ENCODE measurements at places on chromosomes 3 and 15. TPM values are rescaled to one million over a fixed set of nuclear protein-coding genes. Genes with fewer than 3 reads are reported as not detected.

Gene PPIP5K1
- polyA plus RNA-seq = 2.0 TPM

DNA sequence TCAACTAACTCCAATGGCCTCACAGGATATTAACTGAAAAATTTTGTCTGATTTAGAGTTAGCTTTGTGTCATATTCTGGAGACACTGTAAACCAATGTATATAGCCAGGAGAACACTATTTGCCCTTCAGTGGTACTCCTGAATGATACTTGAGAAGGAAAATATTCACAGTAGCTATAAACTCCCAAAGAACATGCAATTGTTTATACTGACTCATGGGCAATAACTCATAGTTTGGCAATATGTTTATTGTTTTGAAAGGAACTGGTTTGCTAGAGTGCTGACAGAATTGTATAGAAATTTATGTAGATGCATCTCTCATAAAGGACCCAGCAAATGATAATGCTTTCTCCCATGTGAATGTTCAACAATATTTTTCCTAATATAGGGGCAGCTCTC, 537.6 kb downstream of the PLOD2 start:
- no peaks in the 10 kb centered on the region for H3K27me3 ChIP-seq
- no peak for DNase-seq
- H3K4me1 ChIP-seq = no peaks in the 10 kb centered on the region
- no peak overlapping the region for H3K4me3 ChIP-seq

Gene GOLGA8T
- not detected for polyA plus RNA-seq

DNA sequence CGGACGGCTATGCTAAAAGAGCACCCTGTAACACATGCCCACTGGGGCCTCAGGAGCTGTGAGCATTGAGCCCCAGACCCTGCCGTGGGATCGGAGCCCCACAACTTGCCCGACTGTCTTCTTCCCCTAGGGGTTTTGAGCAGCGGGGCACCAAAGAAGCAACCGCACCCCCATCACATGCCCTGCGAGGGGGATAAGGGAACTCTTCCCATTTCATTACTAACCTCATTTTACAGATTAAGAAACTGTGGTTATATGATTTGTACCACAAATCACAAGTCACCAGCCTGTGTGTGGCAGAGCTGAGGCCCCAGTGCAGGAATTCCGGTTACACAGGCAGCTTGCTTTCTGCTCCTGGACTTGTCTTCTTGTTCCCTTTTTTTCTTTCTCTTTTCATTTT, 86.2 kb downstream of the CD47 start:
- H3K36me3 ChIP-seq = no peaks in the 10 kb centered on the region
- H3K27ac ChIP-seq = peak overlapping the region; percentile 59
- H3K4me1 ChIP-seq = peaks cover 59% of the 10 kb centered on the region
- DNase-seq = peak; percentile 72

Gene DLEC1
- 0.11 TPM for polyA plus RNA-seq

DNA sequence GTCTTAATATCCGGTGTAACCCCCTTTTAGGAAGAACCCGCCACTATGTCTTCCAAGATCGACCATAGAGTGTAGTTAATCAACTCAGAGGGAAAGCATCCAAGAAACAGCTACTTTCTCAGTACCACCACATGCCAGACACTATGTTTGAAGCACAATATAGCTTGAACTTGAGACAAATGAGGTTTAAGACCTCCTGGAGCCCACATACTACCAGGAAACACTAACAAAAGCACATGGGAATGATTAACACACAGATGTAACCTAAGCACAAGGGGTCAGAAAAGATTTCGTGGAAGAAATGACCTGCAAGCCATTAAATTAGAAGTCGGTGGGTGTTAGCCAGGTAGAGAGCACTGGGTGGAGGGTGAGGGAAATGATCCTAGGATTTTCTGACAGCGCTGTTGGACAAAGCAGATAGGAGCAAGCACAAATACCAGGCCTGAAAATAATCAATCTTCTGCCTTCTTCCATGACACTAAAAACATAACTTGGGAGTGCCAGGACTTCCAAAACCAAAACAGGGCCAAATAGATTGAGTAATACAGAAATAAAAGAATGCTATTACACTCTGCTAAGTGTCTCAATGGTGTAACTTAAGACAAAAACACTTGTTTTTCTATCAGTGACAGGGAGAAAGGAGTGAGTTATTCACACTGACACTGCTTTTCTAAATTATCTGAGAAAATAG, 213.7 kb downstream of the FOXP1 start:
- no peak for DNase-seq
- no peaks in the 10 kb centered on the region for H3K27me3 ChIP-seq
- no peaks in the 10 kb centered on the region for H3K4me1 ChIP-seq
- H3K4me3 ChIP-seq = no peak overlapping the region
- H3K27ac ChIP-seq = peak overlapping the region; percentile 49

- peaks cover 18% of the 10 kb centered on the region for H3K4me1 ChIP-seq
- H3K36me3 ChIP-seq = no peaks in the 10 kb centered on the region
- no peak overlapping the region for H3K4me3 ChIP-seq
- no peaks in the 10 kb centered on the region for H3K27me3 ChIP-seq
- H3K27ac ChIP-seq = no peak overlapping the region
Measured at GRCh38 chr3:59751606-59752005, 701.8 kb upstream of the CFAP20DC start.

GRCh38 chr3:129838086-129838485, 55.4 kb downstream of the TMCC1 start:
- peaks cover 10% of the 10 kb centered on the region for H3K36me3 ChIP-seq
- H3K27ac ChIP-seq = no peak overlapping the region
- H3K4me3 ChIP-seq = no peak overlapping the region
- no peaks in the 10 kb centered on the region for H3K4me1 ChIP-seq
- no peaks in the 10 kb centered on the region for H3K27me3 ChIP-seq
- no peak for DNase-seq

Gene CNTN3
- not detected for polyA plus RNA-seq

DNA sequence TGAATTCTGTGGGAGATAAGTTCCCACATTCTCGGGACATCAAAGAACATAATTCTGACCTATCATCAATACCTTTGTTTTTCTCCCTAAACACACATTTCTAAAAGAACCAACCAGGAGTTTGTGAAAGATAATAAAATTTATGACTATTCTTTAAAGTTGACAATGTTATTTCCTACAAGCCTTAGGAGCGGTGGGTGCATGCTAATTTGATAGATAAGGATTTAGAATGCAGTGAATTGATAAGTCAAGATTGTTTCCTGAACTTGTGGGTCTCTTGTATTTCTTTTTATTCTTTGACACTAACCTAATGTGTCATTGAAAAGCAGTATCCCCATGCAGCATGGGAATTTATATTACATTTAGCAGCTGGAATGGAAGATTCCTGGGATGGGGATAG, 10.3 kb upstream of the UBE2E2 start:
- DNase-seq = no peak
- no peaks in the 10 kb centered on the region for H3K27me3 ChIP-seq
- H3K27ac ChIP-seq = no peak overlapping the region
- H3K4me3 ChIP-seq = no peak overlapping the region

Gene RYR3
- polyA plus RNA-seq = not detected

Gene KIF7
- polyA plus RNA-seq = not detected

- peaks cover 2% of the 10 kb centered on the region for H3K27me3 ChIP-seq
- no peak overlapping the region for H3K27ac ChIP-seq
- no peak overlapping the region for H3K4me3 ChIP-seq
- H3K36me3 ChIP-seq = no peaks in the 10 kb centered on the region
Measured at GRCh38 chr3:160707187-160707794, 30.3 kb downstream of the ARL14 start.

DNA sequence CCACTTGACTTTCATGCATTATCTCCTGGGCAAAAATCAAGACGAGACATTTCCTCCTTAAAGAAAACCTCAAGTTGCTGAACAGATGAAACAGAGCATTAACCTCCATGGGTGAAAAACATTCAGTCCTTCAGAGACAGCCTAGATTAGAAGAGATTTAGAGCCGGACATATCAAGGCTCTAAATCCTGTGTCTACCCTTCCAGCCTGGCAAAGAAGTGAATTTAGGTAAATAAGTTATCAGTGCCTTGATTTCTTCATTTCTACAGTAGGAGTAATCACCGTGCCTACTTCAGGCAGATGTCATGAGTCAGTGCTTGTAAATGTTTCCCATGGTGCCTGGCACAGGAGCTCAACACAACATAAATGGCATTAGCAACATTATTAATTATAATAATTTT, 159.3 kb upstream of the PRICKLE2 start:
- no peak overlapping the region for H3K27ac ChIP-seq
- no peak for DNase-seq
- no peaks in the 10 kb centered on the region for H3K27me3 ChIP-seq
- no peaks in the 10 kb centered on the region for H3K36me3 ChIP-seq
- H3K4me3 ChIP-seq = no peak overlapping the region
- H3K4me1 ChIP-seq = no peaks in the 10 kb centered on the region

DNA sequence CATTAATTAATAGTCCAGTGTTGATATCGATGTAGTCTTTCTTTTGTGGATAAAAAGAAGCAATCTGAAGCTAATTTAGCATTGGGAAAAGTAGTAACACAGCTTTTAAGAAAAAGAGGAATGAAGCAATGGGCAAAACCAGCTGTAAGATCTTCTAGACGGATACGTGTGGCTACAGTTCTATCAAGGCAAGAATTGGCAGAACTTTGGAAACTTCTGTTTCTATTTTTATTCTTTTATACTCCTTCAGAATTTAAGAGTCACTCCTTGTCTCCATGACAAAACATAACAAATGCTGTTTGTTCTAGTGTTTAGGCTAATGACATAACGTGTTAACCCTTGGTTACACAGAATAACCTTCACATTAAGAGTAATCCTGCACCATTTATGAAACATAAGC, 289.2 kb downstream of the ROBO2 start:
- H3K36me3 ChIP-seq = no peaks in the 10 kb centered on the region
- no peaks in the 10 kb centered on the region for H3K27me3 ChIP-seq
- H3K4me3 ChIP-seq = no peak overlapping the region

- no peaks in the 10 kb centered on the region for H3K27me3 ChIP-seq
- H3K36me3 ChIP-seq = no peaks in the 10 kb centered on the region
- H3K4me3 ChIP-seq = peak overlapping the region; percentile 47
- peaks cover 26% of the 10 kb centered on the region for H3K4me1 ChIP-seq
- H3K27ac ChIP-seq = peak overlapping the region; percentile 77
Measured at GRCh38 chr3:7759630-7760029, 742.0 kb upstream of the LMCD1 start.

DNA sequence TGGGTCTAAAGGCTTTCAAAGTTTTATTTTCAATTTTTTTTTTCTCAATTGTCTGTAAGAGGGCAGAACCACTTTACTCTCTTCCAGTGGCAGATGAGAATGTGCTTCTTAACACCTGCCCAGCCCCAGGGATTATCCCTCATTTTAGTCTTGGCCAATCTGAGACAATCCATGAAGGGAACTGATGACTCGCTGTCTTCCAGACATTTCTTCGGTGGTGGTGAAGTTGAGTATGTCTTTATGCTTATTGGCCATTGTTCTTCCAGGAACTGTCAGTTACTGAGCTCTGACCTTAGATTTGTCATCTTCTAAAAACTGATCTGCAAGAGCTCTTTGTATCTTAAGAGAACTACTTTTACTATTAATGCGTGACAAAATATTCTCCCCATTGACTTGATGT, 139.5 kb downstream of the TJP1 start:
- H3K27me3 ChIP-seq = no peaks in the 10 kb centered on the region
- no peaks in the 10 kb centered on the region for H3K4me1 ChIP-seq
- no peak overlapping the region for H3K4me3 ChIP-seq
- H3K27ac ChIP-seq = no peak overlapping the region
- DNase-seq = no peak

Gene ADGRG7
- polyA plus RNA-seq = not detected

- DNase-seq = peak; percentile 14
- no peaks in the 10 kb centered on the region for H3K4me1 ChIP-seq
- no peak overlapping the region for H3K4me3 ChIP-seq
- H3K36me3 ChIP-seq = no peaks in the 10 kb centered on the region
Measured at GRCh38 chr3:57031631-57032541, 28.6 kb upstream of the SPATA12 start.

Gene ATP13A4
- 0.21 TPM for polyA plus RNA-seq

Gene SCAMP5
- not detected for polyA plus RNA-seq

GRCh38 chr15:77483425-77484140, 62.9 kb downstream of the HMG20A start:
- DNase-seq = no peak
- H3K36me3 ChIP-seq = peaks cover 60% of the 10 kb centered on the region
- no peak overlapping the region for H3K4me3 ChIP-seq
- no peak overlapping the region for H3K27ac ChIP-seq
- no peaks in the 10 kb centered on the region for H3K4me1 ChIP-seq

GRCh38 chr3:71045212-71045916, 538.2 kb downstream of the FOXP1 start:
- H3K36me3 ChIP-seq = peaks cover 92% of the 10 kb centered on the region
- H3K27ac ChIP-seq = peak overlapping the region; percentile 23
- no peaks in the 10 kb centered on the region for H3K4me1 ChIP-seq
- DNase-seq = no peak

DNA sequence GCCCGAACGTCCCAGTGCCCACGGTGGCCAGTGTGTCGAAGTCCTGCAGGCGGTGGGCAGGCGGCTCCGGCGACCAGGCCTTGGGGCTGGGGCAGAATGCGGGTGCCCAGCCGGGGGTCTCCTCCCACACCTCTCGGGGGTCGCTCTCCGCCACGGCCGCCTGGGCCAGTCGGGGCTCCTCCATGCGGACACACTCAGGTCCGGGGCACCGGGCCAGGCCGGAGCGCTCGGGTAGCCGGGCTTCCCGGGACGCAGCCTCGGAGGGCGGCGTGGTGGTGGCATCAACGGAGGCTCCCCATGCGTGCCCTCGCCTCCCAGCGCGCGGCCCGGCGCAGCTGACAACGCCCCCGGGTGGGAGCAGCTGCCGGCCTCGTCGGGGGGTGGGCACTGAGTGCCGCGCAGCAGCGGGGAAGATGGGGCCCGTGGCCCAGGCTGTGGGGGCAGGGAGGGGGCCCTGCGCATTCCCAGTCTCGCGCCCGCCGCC, 30.1 kb upstream of the CERS3 start:
- H3K27ac ChIP-seq = peak overlapping the region; percentile 48
- DNase-seq = no peak
- peaks cover 22% of the 10 kb centered on the region for H3K4me1 ChIP-seq
- H3K4me3 ChIP-seq = no peak overlapping the region
- no peaks in the 10 kb centered on the region for H3K27me3 ChIP-seq

GRCh38 chr3:123373474-123373987, 75.4 kb downstream of the ADCY5 start:
- no peaks in the 10 kb centered on the region for H3K36me3 ChIP-seq
- H3K4me3 ChIP-seq = no peak overlapping the region
- H3K4me1 ChIP-seq = no peaks in the 10 kb centered on the region
- no peak for DNase-seq
- no peak overlapping the region for H3K27ac ChIP-seq

DNA sequence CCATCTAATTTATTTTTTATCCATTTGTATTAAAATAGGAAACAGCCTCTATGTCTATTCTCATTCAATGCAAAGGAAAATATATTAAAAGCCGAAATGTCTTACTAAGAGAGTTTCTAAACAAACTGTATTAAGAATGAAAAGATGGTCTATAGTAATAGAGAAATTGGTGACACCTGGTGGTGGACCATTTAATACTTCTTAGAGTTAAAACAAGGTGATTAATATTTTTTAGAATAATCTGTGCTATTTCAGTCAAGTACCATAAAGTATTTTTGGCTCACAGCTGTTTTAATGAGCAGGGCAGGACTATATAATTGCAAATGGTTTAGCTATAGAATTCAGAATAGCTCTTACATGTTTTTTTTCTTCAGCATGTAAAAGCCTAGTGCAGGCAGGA, 55.7 kb downstream of the SYNPR start:
- no peaks in the 10 kb centered on the region for H3K36me3 ChIP-seq
- H3K27ac ChIP-seq = no peak overlapping the region
- H3K27me3 ChIP-seq = no peaks in the 10 kb centered on the region
- no peak overlapping the region for H3K4me3 ChIP-seq
- H3K4me1 ChIP-seq = no peaks in the 10 kb centered on the region

Gene P2RY1
- 0.16 TPM for polyA plus RNA-seq

- no peak overlapping the region for H3K4me3 ChIP-seq
- H3K27me3 ChIP-seq = peaks cover 31% of the 10 kb centered on the region
- no peaks in the 10 kb centered on the region for H3K36me3 ChIP-seq
- no peak for DNase-seq
- no peak overlapping the region for H3K27ac ChIP-seq
Measured at GRCh38 chr3:13200946-13201345, 127.7 kb upstream of the IQSEC1 start.

Gene CCR2
- polyA plus RNA-seq = 181 TPM
